HS-27A (cell line): ENCODE measurements at places on chromosomes 6 and 20.

DNA sequence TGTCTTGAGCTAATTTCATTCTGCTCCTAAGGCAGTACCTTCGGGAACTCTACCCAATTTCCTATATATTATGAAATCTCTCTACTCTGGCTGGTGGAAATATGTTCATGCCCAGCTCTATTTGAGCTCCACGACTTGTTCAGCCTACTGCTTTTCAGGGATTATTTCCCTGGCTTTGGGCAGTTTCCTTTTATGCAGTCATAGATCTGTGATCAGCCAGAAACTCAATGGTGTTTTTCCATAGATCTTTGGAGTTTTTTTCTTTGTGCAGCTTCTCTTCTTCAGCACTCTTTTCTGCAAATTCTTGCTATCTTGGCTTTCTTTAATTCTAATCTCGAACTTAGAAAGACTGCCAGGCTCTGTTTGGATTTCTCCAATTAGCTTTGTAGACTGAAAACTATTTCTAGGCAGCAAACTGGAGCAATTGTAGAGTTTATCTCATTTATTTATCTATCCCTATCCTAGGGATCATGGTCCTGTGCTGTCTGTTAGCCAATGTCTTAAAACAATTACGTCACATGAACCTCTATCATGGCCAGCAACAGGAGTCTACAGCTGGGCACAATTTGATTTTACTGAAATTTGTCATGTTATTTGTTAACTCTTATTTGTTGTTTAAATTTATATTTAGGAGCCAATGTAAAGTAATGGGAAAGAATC lies 328.4 kb downstream of the BCKDHB start:
- no peak for DNase-seq

- DNase-seq, result no peak
These were observed 30.8 kb downstream of the LAMA5 start for GRCh38 chr20:62336329-62336728.

DNA sequence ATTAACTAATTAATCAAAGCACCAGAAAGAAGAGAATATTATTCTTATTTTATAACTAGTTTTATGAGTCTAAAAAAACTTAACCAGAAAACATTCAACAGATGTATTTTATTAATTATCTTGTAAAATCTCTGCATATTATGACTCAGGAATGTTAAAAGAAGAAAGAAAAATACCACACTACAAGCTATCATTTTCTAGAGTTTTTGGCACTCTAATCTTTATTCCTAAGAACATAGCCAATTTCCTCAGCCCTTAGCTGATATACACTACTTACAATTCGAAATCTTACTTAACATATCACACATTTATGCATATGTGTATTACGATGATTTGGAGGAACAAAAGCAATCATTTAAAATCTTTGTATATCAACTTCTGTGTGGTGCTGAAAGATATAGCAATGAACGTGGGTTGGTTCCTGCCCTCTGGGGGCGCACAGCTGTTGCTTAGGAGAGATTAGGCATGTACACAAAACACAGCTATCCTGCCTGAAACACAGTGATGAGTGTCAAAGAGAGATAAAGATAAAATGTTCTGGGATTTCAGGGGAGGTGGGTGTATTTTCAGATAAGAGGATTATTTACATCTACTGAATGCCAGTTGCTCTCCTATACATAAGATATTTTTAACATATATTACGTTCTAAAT lies 404.5 kb downstream of the SYNE1 start:
- no peak for DNase-seq

GRCh38 chr6:15280961-15281360 lies 35.1 kb downstream of the JARID2 start:
- DNase-seq, result no peak

DNA sequence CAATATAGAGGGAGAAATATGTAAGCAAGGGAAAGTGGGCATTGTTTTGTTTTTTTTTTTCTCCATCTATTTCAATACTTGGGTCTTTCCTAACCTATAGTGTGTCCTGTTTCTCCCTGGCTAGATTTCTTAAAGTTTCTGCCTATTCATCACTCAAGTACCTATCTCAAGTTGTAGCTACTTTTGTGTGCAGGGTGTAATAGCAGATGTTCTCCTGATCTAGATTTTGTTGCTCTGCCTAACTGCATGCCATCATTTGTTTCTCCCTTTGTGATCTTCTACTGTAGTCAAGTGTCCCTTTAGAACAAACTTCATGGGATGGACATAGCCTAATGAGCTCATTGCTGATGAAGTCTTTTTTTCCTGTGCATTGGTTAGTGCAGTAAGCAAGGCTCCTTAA lies 45.8 kb downstream of the TOP1 start:
- DNase-seq, result no peak

DNA sequence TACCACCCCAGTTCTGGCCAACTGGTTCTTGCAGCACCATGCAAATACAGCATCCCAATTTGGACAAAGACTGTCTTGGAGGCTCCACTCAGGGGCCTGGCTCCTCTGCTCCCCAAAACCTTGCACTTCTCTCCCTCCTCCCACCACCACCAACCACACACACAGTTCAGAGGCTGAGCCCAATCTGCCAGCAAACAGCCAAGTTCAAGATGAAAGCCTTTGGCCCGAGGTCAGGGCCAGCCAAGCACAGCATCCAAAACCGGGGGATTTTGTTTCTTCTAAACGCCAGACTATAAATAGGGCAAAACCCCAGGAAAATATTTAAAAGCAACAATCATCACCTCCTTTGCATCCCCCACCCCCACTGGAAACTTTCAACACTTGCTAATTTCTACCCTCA lies 5.7 kb downstream of the KCNK5 start:
- DNase-seq, result no peak

GRCh38 chr6:128538763-128539162 lies 18.4 kb upstream of the PTPRK start:
- no peak for DNase-seq

DNA sequence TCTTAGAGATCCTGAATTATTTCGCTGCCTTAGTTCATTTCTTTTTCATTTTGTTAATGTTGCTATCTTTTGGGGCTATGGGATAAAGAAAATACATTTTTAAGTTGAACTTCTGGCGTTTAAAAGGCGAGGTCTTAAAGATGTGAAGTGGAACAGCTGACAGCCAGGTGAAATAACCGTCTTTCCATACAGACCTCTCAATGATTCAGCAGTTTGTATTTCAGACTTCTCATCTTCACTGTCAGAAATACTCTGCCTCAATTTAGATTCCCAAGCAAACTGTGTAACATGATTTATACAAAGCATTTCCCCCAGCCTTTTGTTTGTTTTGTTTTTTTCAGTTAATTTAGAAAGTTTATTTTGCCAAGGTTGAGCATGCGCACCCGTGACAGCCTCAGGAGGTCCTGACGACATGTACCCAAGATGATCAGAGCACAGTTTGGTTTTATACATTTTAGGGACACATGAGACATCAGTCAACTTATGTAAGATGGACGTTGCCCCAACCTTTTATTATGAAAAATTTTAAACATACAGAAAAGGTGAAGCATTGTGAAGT lies 40.0 kb downstream of the SLC9A8 start:
- DNase-seq, result no peak

- DNase-seq, result no peak
These were observed 7.7 kb downstream of the ZSCAN9 start for GRCh38 chr6:28232785-28233184.

DNA sequence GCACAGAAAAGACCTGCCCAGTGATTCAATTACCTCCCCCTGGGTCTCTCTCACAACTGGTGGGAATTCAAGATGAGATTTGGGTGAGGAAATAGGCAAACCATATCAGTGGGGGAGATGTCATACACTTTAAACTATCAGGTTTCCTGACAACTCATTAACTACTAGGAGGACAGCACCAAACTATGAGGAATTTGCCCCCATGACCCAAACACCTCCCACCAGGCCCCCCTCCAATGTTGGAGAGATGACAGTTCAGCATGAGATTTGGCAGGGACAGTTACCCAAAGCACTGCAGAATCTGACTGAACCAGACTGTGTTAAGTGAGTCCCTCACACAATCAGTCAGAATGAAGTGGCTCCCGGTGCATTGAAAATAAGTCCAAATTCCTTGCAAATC lies 148.0 kb downstream of the TTLL2 start:
- no peak for DNase-seq

GRCh38 chr6:158730541-158730907 lies 80.7 kb downstream of the SYTL3 start:
- DNase-seq, result no peak

DNA sequence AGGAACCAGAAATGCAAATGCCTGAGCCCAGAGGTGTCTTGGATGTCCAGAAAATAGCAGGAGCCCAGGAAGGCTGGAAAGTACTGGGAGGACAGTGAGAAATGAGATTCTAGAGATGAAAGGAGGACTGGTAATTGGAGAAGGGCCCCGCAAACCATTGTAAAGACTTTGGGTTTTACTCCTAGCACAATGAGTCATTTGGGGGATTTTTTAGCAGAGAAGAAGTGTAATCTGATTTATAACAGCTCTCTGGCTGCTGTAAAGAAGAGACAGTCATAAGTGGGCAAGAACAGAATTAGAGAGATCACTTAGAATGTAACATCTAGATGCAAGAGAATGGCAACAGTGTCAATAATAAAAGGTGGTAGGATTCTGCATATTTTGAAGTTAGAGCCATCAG lies 40.2 kb downstream of the SLC35F1 start:
- no peak for DNase-seq

DNA sequence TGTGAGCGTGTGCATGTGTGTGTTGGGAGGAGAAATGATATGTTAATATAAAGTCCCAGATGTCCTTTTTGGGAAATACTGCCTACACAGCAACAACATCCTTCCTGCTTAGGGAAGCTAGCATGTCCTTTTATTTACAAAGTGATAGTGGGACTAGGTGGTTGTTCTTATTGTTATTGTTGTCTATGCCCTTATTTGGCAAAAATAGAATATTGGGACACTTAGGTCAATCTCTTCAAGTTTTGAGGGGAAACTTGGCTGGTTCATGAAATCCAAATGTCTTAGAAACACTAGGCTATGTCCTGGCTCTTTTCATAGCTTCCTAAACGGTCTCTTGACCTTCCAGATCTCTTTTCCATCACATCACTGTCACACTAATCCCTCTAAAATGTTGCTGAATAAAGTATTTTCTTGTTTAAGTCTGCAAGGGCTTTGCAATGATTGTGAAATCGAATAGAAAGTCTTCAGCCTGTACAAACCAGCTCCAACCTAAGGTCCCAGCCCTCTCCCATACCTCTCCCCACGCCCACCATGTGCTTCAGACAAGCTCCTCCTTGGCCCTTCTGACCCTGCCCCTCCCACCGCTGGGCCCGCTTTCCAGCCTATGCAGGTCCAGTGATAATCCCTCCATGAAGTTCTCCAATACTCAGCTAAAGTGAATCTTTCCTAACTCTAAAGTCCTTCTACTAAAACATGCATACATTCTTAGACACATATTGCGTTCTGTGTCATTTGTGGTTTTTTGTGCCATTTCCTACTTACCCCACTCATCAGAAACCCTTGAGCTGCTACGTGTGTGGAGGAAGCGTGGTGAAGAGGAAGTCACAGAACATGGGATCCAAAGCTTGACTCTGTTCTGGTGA lies 205.1 kb downstream of the LY86 start:
- DNase-seq, result no peak

- no peak for DNase-seq
These were observed 720.6 kb downstream of the RFPL4B start for GRCh38 chr6:113067612-113068275.

DNA sequence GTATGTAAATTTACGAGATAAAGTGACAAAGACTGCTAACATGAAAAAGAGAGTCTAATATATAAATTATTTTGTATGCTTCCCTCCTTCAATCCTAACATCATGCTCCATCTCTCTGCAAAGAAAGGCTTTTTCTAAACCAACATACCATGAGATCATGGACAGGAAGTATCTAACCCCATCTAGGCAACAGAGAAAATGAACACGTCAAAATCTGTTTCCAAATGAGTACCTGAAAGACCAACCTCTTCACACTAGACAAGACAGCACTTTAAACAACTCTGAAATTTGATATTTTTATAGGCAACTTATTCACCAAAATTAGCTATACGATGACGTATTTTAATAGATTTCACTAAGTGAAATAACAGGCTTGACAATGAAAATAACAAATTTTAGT lies 54.6 kb downstream of the MAN1A1 start:
- DNase-seq, result no peak

GRCh38 chr6:39610221-39610620 lies 115.0 kb downstream of the KIF6 start:
- no peak for DNase-seq

GRCh38 chr20:43102394-43102793 lies 87.3 kb downstream of the PTPRT start:
- no peak for DNase-seq

DNA sequence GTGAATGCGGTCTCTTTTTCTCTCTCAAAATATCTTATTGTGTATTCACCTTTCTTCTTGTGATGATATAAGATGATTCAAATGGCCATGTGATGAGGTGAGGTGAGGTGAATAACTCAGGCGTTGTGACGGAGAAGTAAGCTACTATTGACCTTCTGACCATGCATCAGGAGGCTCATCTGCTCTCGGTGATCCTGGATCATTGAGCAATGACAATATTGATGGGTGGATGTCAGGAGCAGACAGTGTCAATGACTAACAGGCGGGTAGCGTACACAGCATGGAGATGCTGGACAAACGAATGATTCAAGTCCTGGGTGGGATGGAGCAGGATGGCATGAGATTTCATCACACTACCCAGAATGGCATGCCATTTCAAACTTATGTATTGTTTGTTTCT lies 119.6 kb downstream of the PXDC1 start:
- DNase-seq, result no peak

- DNase-seq, result no peak
These were observed 2.6 kb downstream of the SPACA1 start for GRCh38 chr6:88050140-88050818.

GRCh38 chr6:163415620-163416556 lies 1.4 kb downstream of the QKI start:
- peak; percentile 30 for DNase-seq

DNA sequence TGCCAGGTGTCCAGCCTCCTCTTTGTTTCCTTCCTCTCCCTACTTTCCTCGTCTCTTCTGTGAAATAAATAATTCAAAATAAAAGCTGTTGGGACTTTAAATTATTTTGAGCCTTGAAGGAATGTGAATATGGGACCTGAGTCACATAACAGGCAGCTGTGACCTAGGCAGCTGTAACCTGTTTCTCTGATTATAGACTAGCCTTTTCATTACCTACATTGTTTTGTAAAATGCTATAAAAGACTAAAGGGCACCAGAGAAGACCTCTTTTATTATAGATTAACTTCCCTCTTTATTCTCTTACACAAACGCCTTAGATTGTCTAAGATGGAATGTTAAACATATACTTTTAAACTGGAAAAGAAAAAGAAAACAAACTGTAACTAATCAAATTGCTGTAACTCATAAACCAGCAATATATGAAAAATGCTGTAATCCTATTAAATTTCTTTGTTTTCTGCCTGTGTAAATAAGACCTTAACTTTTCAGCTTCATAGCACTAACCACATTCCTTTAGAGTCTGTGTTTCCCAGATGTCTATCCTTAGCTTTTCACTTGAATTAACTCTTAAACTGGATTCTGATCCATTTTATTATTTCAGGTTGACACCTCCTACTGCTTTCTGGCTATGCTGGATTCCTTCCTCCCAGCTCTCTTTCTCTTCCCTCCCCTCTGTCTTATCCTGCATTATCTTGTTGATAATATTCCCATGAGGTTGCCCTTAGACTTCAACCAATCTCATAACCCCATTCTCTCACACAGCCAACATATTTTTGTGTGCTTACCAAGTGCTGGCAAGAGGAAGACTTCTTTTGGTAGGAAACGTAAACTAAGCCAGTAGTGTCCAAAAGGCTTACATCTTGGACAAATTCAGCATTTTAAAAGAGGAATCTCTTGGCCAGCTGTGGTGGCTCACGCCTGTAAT lies 69.2 kb downstream of the TPD52L1 start:
- no peak for DNase-seq
